Pericardium fibroblast (primary cell): ENCODE measurements at places on chromosomes 2 and 18. TPM values are rescaled to one million over a fixed set of nuclear protein-coding genes. Genes with fewer than 3 reads are reported as not detected.

Gene TBR1
- not detected in 2 replicates for total RNA-seq

Gene IL1F10
- total RNA-seq: not detected in 2 replicates

Gene NTSR2
- total RNA-seq: not detected in 2 replicates

Gene MC4R
- not detected in 2 replicates for total RNA-seq

Gene HAAO
- 0.70 TPM in 1 of 2 replicates, not detected in the other for total RNA-seq

Gene EPB41L3
- 32.8 and 49.5 TPM in 2 replicates for total RNA-seq

Gene SLC19A3
- total RNA-seq: 0.85 and 1.8 TPM in 2 replicates

Gene PTPN18
- 20.0 and 21.7 TPM in 2 replicates for total RNA-seq

Gene ERMN
- total RNA-seq: not detected in 2 replicates

Gene RALB
- total RNA-seq: 35.8 and 37.9 TPM in 2 replicates

Gene ZNF513
- 3.9 and 9.0 TPM in 2 replicates for total RNA-seq

Gene SLC9A4
- not detected in 2 replicates for total RNA-seq

Gene IL1RL2
- 0.58 and 1.7 TPM in 2 replicates for total RNA-seq

Gene PSMA8
- total RNA-seq: not detected in 2 replicates

Gene CNDP1
- total RNA-seq: not detected in 2 replicates

Gene AP1S3
- 0.68 and 5.4 TPM in 2 replicates for total RNA-seq

Gene BOD1L2
- total RNA-seq: not detected in 2 replicates

Gene MC2R
- not detected in 2 replicates for total RNA-seq

Gene GRHL1
- 0.09 TPM in 1 of 2 replicates, not detected in the other for total RNA-seq

Gene CSRNP3
- 1.2 and 2.7 TPM in 2 replicates for total RNA-seq

Gene GCG
- total RNA-seq: not detected in 2 replicates

Gene PAX8
- 0.35 and 2.0 TPM in 2 replicates for total RNA-seq
